Kidney epithelial cell (primary cell): ENCODE measurements at places on chromosomes 7 and 10.

DNA sequence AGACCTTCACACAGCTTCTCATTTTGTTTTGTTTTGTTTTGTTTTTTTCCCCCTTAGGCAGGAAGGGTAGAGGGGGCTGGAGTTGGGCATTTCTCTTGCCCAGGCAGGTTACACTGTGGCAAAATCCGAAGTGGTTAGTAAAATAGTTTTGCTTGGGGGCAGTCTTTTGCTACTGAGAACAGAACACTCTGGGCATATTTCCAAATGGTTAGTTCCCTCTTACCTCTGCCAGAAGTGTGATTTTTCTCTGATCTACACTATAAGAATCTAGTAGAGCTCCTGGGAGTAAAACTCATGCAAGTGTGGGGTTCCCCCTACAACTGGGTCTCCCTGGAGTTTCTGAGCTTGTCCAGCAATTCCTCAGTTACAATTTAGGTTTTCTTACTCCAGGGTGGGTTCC is 61.7 kb downstream of the NPS start:
- no peak for DNase-seq

GRCh38 chr10:59465088-59465487 is 102.7 kb upstream of the FAM13C start:
- no peak for DNase-seq

DNA sequence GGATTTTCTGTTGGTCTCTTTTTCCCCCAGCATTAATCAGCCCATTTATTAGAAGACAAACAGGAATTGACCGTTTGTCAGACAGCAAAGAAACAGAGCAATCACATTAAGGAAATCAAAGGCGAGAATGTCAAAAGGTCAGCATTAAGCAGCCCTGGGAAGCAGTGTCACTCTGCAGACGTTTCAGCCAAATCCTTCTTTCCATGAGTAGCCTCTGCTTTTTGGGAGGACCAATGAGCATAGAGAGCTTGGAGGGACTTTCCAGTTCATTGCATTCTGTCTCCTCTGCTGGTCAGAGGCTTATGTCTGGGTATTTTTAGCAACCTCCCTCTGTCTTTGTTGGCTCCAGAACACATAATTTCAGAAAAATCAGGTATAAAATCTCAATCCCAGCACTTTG is 481.4 kb downstream of the GALNT17 start:
- no peak for DNase-seq

DNA sequence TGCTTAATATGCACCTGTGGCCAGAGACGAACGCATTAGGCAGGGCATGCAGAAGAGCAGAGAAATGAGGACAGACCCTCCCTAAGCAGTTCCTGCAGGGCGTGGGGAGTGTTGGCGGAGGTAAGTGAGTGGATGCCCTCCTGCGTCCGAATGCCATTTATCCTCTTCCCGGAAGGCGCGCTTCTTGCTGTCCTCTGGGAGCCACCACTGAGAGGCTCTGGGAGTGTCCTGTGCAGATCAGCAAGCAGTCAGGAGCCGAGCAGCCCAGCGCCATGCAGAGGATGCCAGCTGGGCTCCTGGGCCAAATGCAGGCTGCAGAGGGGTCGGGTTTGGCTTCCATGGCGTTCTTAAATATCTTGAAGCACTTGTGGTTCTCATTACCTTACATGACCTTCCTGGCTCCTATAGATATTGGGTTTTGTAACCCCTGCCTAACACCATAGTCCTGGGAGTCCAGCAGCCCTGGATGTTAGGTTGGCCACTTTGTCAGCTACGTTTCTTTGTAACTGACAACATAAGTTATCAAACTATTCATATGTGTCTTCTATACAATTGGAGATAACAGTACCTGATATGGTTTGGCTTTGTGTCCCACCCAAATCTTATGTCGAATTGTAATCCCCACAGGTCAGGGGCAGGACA is 30.0 kb upstream of the SLIT1 start:
- no peak for DNase-seq

GRCh38 chr10:127374074-127374680 is 174.9 kb upstream of the NPS start:
- DNase-seq, result no peak

DNA sequence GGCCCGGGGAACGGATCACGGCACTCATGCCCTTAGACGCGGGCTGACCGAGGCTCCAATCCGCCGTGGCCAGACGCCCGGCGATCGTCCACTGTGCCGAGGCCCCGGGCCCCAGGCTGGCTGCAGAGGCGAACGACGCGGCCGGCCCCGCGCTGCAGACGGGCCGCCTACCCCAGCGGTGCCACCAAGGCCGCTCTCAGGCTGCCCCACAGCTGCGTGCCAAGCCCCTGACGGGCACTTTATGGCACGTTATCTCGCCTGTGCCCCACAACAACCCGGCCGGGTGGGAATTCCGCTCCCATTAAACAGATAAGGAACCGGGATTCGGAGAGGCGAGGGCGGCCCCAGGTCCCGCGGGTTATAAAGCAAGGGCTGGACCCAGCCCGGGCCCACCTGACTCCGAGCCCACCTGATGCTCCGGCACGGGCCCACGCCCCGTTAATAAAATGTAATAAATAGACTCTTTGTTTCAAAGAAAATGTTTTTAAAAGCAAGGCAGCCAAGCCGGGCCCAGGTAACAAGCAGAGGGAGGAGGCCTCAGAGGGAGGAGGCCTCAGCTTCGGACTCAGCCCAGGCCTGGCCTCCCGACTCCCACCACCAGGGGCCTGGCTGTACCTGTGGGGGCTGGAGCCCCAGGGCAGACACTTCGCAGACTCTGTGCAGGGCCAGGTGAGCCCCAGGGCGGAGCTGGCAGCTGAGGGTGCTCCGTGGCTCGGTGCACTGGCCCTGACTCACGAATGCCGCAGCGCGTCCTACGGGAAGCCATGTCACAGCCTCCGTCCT is 79.7 kb downstream of the FOXL3 start:
- DNase-seq, result no peak

DNA sequence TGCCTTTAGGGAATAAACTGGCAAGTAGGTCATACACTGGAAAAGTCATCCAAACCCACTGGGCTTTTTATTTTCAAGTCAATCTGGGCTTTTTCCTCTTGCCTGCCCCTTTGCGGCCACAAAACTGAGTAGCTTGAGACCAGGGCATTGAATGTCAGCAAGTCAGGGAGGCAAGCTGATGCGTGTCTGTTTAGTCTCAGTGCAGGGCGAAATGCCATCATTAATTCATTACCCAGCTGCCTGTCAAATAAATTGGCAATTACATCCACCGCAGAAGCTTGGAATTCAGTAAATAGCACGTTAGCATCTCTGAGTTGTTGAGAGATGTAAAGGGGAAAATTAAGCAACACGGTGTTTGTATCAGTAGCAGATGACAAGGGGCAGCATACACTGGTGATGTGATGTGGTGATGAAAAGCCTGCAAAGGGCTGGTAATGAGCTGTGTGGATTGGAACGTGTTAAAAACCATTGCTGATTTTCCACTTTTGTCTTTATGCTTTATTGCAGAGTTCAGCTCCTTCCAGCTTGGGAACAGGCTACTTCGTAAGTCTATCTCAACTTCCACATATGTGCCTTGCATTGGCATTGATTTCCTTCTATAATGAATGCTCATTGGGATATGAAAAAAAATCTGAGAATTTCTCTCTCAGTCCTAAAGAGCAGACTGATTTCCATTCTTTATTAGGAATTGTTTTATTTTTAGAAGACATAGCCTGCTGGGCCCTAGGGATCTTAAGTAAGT is 535.9 kb downstream of the AUTS2 start:
- DNase-seq, result no peak

- DNase-seq, result no peak
Measured at GRCh38 chr10:116670706-116671105, 50.0 kb downstream of the PNLIPRP2 start.
